DMS79 treated with DMSO at 0.1 percent for 48 hours (cell line): ENCODE measurements at places on chromosomes 2 and 18.
A peak's percentile ranks its signal among the peaks of the same experiment; 100 is the strongest.

DNA sequence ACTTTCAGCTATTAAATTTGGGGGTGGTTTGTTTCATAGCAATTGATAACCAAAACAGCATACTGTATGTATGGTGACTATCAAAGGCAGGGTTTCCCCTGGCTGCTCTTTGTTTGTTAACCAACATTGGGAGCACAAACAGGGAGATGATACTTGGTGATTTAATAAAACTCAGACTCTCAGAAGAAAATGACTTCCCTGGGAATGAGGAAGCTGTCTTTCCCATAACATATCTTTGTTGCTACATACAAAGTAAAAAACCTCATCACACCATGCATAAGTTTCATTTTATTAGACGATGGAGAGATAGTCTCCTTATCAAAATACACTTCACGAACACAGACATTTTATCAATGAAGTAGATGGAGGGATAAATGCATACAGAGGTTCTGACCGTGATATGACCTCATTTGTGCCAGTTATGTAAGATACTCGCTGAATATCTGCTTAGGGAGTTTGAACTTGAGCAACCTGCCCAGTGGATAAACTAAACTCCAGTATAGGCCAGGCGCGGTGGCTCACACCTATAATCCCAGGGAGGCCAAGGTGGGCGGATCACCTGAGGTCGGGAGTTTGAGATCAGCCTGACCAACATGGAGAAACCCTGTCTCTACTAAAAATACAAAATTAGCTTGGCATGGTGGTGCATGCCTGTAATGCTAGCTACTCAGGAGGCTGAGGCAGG, 3.8 kb upstream of the NFE2L2 start:
- DNase-seq, result no peak

GRCh38 chr18:79402977-79403722, 7.4 kb downstream of the NFATC1 start:
- DNase-seq, result no peak

GRCh38 chr2:237889016-237889415, 29.6 kb downstream of the RAMP1 start:
- DNase-seq, result no peak

GRCh38 chr18:76977684-76978232, 154.8 kb downstream of the MBP start:
- no peak for DNase-seq

DNA sequence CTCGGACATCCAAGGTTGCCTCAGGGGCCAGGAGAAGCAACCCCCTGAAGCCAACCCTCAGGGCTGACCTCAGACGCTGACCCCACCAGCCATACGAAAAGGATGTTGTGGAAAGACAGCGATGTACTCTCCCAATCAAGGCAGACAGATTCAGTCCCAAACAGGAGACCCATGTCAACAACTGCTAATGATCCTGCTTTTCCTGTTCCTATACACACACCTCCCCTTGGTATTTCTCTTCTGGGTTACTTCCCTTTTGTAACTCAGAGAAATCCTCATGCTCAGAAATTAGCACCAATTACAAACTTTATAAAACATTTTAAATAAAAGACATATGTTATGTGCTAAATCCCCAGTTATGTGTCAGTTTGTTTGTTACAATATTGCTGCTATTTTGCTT, 120.8 kb downstream of the PID1 start:
- no peak for DNase-seq

DNA sequence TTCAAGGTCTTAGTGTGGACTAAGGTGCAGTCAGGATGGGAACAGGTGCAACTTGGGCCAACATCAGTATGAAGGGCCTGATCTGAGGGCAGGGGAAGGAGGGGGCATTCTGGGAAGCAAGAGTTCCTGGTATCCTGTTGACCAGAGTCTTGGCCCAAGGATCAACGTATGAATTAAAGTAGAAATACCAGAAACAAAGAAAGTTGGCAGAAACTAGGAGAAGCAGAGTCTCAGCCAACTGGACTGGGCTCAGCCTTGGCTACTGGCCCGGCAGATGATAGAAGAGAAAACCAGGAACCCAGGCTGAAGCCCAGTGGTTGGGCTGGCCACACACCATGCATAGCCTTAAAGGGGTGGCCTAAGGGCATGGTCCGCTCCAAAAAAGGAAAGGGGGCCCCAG, 2.3 kb downstream of the CETN1 start:
- DNase-seq, result no peak

- peak; percentile 71 for DNase-seq
Measured at GRCh38 chr2:84495539-84496146, 20.7 kb upstream of the DNAH6 start.

DNA sequence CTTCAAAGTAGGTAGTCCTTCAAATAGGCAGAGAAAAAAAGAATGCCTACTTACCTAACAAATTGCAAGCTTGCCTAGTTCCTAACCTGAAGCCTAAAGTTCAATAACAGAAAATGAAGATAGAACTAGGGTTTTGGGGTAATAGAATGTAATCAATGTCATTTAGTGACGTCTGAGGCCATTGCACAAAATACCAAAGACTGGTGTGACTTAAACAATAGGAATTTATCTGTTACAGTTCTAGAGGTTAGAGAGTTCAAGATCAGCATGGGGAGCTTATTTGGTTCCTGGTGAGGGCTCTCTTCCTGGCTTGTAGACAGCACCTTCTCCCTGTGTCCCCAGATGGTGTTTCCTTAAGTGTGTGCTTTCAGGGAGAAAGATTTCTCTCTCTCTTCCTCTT, 4.7 kb upstream of the NPC1 start:
- DNase-seq, result no peak

GRCh38 chr2:30026091-30027055, 105.0 kb upstream of the ALK start:
- peak; percentile 27 for DNase-seq

- no peak for DNase-seq
Measured at GRCh38 chr2:240288087-240288521, 147.4 kb upstream of the GPC1 start.

DNA sequence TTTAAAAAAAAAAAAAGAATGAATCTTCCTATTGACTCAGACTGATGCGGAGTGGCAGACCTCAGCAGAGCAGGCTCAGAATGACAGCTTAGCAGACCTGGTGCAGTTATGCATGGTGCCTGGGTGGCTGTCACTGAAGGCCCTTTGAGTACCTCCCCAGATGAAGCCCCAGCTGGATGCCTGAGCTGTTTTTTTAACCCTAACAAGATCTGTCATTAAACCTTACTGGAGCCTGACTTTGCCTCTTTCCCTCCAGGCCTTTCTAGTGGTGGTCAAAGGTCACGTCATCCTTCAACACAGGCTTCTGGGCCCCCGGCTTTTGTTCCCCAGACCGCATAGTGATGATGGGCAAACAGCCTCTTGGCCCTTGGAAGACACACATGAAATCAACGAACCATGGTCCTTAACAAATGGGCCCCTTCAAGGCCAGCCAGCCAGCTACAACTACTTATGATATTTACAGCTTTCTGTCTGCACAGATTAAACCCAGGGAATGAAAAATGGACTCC, 138.3 kb upstream of the CYP1B1 start:
- DNase-seq, result peak; percentile 21
